Prostate gland (tissue), 2 donors: ENCODE measurements at places on chromosomes 5 and 9.
A peak's percentile ranks its signal among the peaks of the same experiment; 100 is the strongest.

DNA sequence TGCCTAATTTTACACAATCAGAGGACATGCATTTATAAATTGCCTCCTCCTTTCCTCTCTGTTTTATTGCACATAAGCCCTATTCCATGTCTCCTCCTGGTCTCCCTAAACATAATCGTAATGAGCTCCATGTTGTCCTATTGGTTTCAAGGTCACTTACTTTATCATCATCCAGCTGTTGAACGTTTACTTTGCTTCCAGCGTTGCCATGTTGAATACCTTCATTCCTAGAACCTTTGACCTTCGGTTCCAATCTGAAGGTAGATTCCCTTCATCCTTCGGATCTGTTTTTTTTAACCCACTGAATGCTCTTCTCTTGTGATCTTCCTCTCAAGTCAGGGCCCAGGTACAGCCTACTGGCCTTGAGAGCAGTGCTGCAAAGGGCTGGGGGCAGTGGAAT, 84.3 kb downstream of the PJA2 start:
- no peak overlapping the region for H3K27ac ChIP-seq
- no peak for DNase-seq
- no peaks in the 10 kb centered on the region for H3K36me3 ChIP-seq

- peaks cover 10% of the 10 kb centered on the region for H3K4me1 ChIP-seq
- peak; percentile 96 for DNase-seq
- H3K27ac ChIP-seq = peak overlapping the region; percentile 73
- H3K27me3 ChIP-seq = no peaks in the 10 kb centered on the region
These were observed 34.2 kb downstream of the CORO2A start for GRCh38 chr9:98158071-98158831.

DNA sequence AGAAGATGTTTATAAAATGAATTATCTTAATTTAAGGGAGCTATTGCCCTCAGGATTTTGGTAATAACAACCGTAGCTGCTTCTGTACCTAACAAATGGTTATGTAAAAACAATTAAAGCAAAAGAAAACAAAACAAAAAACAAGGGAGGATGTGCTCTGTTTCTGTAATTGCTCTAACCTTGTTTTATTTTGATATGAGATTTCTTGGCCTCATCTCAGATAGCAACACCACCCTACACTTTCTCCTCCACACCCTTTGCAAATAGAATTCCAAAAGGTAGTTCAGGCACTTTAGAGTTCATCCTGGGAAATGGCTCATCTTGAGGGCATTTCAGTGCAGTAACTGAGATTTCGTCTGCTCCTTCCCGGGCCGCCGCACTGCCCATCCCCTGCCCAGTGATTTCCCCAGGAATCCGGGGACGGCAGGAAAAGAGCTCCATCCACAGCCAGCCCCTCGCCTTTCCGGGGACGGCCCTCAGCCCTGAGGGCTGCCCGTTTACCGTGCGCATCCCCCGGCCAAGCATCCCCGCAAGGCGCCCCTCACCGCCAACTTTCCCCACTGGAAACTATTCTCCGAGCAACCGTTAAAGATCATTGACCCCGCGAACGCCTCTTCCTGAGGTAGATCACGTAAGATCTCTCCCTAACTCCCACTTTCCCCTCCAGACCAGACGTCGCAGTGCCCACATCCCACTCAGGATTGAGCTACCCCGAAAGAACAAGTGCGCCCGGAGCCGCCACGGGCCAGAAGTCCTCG, 1.2 kb downstream of the FNBP1 start:
- peaks cover 10% of the 10 kb centered on the region for H3K4me1 ChIP-seq
- peak overlapping the region; percentile 80 for H3K4me3 ChIP-seq
- DNase-seq = no peak
- H3K36me3 ChIP-seq = no peaks in the 10 kb centered on the region
- H3K27me3 ChIP-seq = no peaks in the 10 kb centered on the region

DNA sequence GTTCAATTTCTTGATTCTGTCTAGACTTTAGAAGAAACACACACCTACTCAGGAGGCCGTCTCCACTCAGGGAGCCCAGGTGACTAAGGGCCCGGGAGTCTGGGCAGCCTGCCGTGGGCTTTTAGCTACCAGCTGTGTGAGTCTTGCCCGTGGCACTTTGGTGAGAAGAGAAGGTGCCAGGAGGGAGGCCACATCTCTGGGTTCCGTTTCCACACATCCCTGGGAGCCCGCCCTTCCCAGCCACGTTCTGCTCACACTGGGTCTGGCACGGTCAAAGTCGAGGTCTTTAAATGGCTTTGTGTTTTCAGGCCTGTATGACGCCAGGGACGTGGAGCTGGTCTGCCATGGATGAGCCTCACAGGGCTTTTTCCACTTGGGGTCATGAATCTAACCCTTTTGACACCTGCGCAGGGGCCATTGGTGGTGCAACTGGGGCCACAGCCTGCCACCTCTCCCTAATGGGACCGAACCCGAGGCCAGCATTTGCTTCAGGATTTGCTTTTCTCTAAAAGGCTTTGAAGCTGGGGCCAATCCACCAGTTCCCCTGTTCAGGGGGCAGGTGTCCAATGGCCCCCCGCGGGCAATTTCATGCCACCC, 17.2 kb upstream of the FCN2 start:
- H3K27ac ChIP-seq = peak overlapping the region; percentile 75
- DNase-seq = peak; percentile 44
- no peaks in the 10 kb centered on the region for H3K36me3 ChIP-seq
- H3K4me3 ChIP-seq = no peak overlapping the region
- H3K4me1 ChIP-seq = peaks cover 5% of the 10 kb centered on the region
- no peaks in the 10 kb centered on the region for H3K27me3 ChIP-seq

DNA sequence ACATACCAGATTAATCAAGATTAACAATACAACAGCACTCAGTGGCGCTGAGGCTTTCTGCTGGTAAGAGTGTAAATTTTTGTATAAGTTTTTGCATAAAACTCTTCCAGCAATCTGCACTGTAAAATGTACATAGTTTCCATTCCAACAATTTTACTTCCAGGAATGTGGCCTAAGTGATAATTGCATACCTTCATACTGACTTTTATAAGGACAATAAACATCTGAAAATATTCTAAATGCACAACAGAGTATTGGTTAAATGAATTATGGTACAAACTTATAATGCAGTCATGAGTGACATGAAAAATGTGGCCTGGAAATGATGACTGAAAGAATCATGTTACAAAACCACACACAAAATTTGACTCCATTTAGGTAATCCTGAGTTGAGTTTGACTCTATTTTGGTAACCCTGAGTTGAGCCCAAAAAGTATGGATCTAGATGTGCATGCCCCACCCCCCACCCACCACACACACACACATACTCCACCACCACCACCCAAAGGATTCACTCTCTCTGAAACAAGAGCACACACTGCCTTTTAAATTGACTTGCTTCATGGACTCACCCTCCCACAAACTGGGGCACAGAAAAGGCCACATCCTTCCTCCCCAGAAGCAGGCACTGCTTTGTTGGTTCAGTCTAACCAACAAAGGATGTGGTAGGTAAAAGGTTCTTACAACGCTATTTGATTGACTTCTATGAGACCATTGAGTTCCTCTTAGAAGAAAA, 137.6 kb downstream of the SUSD1 start:
- no peak for DNase-seq
- H3K36me3 ChIP-seq = no peaks in the 10 kb centered on the region
- H3K27me3 ChIP-seq = no peaks in the 10 kb centered on the region
- no peak overlapping the region for H3K4me3 ChIP-seq

DNA sequence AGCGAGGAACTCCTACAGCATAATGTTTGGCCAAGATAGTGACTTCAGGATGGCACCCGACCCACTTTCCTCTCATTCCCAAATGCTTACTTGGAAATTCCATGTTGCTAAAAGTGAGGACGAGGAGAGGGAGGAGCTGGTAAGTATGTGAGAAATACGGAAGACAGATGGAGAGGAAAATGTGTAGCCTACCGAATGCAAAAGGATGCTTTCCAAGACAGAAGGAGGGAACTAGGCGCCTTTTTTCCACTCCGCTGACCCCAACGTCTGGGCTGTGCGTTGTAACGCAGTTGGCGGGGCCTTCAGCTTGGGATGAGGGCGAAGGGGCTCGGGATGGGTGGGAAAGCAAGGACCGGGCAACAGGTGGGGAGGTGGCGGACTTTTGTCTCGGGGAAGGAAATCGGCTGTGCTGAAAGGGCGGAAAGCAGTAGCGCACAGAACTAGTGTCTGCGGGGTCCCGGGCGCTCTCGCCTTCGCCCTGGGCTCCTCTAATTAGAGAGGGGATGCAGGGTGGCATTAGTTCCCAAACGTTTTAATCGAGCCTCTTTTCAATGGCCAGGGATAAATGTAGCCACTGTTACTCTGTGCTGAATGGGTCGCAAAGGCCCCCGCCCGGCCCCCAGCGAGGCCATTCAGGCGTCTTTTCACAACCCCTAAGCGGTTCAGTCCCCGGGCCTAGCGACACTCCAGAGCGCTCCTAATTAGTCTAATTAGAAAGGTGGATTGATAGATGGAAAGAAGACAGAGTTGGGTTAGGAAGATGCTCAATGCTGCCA, 12.6 kb downstream of the FOXD1 start:
- H3K27ac ChIP-seq = no peak overlapping the region
- peaks cover 11% of the 10 kb centered on the region for H3K4me1 ChIP-seq
- H3K4me3 ChIP-seq = no peak overlapping the region
- H3K36me3 ChIP-seq = no peaks in the 10 kb centered on the region
